Activated CD8-positive, alpha-beta T cell treated with anti-CD3 and anti-CD28 coated beads, Interleukin-2, amount 10 ng/mL, durations not matched to agents 7 days and 5 days (primary cell): ENCODE measurements at places on chromosomes 6 and 20.

DNA sequence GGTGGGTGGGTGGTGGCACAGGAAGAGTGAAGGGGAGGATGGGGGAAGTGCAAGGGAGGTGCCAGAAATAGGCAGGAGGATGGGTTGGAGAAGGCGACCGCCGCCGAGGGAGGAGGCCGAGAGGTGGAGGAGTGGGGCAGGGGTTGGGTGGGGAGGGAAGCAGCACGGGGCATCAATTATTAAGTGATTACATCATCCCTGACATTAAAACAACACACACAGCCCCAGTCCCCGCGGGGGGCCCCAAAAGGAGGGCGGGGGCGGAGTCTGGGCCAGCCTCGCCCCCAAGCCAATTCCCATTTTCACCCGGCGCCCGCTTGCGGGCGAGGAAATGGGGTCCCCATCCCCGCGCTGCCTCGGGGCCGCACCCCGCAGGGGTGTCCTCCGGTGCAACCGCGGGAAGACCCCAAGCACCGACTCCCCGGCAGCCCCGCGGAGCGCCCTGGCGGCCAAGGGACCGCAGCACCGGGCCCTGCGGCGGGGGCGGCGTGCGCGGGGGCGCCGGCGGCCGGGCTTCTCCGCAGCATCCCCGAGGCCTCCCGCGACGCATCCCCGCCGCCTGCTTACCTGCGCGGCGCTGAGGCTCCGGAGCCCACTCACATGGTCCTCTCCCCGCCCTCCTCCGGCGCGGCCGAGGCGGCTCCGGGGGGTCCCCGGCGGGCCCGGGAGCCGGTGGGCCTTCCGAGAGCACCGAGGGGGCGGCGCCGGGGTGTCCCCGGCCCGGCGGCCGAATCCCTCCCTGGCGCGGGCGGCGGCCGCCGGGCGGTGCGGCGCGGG is 663 bp downstream of the FYN start:
- DNase-seq, result peak; percentile 55

- DNase-seq, result no peak
Observed at GRCh38 chr6:21359926-21360325, 233.6 kb upstream of the SOX4 start.

- no peak for DNase-seq
Observed at GRCh38 chr6:109434456-109434855, 6.0 kb downstream of the PPIL6 start.

GRCh38 chr6:108760126-108761050 is 87.8 kb upstream of the ARMC2 start:
- DNase-seq, result no peak

DNA sequence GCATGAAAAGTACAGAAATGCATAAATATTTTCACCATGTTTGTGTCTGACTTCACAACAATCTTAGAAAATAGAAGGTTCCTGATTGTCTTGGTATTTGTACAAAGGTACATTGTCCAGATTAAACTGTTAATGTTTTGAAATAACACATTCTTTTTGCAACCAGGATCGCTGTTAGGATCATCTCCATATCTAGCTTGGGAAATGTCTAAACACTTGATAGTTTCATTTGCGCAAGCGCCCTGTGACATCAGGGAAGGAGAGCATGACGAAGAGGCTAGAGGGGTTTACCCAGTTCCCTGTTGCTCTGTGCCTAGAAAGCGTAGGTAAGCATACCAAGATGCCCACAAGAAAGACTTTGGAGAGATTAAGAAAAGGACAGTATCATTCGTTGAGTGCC is 19.4 kb downstream of the ALDH8A1 start:
- DNase-seq, result no peak

DNA sequence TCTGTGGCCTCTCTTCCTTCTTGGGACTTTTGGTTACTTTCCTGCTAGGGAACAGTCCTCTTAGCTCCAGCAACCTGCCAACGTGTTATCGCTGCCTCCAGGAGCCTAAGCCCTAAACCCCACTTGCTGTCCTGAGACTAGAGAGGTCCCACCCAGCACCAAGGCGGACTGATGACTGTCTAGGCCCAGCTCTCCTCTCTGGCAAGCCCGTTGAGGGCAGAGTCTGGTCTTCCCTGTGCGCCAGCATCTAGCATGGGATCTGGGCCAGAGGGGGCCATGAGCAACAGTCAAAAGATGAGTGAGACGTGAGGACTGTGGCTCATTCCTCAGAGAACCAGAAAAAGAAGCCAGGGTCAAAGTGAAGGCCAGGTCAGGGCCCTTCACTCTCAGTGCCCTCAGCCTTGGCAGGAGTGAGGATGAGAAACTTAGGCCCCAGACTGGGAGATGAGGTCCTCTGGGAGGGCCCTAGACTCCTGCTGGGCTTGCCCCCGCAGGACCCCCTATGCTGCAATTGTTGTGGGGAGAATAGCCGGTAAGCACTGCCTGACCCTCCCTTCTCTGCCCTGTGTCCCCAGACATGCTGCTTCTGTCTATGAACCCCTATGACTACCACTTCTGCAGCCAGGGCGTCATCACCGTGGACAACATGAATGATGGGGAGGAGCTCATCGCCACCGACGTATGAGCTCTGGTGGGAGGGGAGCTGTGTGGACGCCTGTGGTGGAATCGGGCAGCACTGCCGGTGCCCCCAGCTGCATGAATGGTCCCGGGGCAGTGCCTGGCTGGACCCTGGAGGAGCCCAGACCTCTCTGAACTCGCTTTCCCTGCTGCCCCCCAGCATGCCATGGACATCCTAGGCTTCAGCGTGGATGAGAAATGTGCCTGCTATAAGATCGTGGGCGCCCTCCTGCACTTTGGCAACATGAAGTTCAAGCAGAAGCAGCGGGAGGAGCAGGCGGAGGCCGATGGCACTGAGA is 30.9 kb downstream of the MYH7B start:
- no peak for DNase-seq

DNA sequence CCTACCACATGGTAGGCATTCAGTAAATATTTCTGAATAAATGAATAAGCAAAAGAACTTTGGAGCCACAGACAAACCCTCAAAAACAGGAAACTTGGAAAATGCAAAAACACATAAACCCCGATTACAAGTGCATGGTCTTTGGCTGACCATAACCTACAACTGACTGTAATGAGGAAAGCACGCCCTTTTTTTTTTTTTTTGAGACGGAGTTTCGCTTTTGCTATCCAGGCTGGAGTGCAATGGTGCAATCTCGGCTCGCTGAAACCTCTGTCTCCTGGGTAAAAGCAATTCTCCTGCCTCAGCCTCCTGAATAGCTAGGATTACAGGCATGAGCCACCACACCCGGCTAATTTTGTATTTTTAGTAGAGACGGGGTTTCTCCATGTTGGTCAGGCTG is 11.9 kb upstream of the LATS1 start:
- DNase-seq, result no peak

DNA sequence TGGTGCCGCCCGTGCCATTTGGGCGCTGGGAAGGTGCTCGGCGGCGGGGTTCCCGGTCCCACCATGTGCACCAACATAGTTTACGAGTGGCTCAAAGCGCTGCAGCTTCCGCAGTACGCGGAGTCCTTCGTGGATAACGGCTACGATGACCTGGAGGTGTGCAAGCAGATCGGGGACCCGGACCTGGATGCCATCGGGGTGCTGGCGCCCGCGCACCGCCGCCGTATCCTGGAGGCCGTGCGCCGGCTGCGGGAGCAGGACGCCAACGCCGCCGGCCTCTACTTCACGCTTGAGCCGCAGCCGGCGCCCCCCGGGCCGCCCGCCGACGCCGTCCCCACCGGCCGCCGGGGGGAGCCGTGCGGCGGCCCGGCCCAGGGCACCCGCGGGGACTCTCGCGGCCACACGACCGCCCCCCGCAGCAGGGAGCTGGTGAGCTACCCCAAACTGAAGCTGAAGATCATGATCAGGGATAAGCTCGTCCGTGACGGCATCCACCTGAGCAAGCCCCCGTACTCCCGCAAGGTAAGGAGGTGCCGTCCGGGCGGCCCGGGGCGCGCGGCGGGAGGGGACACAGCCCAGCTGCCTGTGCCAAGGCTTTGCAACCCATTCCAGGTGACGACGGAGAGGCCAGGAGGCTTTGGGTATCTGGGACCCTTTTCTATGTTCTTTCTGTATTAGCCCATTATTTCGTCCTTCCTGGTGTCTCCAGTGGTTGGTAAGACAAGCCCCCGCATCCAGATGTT is 547 bp downstream of the SAMD5 start:
- DNase-seq, result no peak

DNA sequence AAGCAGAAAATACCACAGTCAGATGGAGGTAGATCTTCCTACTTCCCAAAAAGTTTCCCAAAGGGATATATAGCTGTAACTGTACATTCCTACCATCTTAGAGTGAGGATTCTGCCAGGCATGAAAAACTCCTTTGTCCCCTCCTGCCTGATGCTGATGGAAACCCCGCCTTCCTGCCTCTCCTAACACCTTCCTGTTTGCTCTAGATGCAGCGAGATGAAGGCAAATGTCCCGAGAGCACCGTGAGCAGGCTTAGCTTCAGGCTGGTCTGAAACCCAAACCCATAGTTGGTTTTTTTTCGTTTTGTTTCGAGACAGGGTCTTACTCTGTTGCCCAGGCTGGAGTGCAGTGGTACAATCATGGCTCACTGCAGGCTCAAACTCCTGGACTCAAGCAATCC is 55.6 kb downstream of the MYB start:
- no peak for DNase-seq

- no peak for DNase-seq
Observed at GRCh38 chr6:23435126-23435525, 690.9 kb upstream of the NRSN1 start.

- DNase-seq, result no peak
Observed at GRCh38 chr20:48709058-48709691, 118.6 kb downstream of the PREX1 start.

DNA sequence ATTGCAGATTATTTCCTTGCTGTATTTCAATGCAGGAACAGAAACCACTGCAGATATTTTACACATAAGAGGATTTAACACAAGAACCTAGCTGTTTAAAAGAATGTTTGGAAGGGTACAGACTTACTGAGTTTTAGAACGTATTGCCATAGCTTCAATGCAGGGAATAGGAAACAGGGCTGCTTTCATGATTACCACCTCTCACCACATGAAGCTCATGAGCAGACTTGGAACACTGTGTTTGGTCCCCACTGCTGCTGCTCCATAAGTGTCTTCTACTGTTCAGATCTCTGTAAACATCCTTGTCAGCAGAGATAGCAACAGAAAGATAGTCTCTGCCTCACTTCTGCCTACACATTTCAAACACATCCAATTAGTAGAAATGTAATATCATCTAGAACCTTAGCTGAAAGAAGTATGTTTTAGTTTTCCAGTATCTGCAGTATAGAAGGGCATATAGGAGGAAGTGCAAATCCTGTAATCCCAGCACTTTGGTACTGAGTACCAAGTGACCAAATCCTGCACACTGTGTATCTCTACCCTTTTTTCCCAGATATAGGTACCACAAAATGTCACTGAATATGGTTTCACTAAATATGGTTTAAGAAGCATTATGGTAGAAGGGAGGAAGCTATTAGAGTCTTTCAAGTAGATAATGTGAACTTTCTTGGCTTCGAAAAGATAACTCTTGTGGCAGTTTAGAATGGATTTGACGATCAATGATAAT is 51.9 kb downstream of the STXBP5 start:
- DNase-seq, result no peak

GRCh38 chr6:144193181-144193580 is 42.9 kb downstream of the STX11 start:
- no peak for DNase-seq

DNA sequence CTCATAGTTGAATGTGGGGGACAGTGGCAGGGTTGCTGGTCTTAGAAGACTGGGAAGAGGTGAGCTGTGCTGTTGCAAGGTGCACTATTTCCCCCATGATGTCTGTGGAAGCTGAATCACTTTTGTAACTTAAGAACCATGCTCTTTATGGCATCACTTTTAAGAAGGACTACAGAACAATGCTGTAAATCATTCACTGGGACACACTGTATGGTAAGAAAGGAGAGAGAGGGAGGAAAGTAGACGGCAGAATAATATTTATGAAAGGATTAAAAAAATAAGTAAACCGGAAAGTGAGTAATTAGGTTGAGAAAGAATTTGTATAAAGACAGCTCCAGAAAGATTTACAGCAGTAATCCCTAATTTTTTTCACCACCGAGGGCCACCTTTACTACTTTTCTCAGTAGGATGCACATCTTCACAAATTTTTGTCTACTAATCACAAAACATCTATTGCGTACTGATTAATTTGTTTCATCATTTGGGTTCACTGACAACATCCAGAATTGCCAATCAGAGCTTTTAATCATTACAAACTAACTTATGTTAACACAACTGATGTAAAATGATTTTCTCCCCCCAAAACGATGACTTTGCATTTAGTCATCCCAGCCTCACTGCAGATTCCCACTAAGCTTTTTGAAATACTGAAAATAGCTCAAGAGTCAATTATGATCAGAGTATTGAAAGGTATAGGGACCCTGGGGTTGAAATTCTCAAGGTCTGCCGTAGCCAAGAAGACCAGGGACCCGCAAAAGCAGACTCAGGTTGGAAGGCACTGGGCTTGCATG is 560.7 kb upstream of the NOX3 start:
- no peak for DNase-seq

DNA sequence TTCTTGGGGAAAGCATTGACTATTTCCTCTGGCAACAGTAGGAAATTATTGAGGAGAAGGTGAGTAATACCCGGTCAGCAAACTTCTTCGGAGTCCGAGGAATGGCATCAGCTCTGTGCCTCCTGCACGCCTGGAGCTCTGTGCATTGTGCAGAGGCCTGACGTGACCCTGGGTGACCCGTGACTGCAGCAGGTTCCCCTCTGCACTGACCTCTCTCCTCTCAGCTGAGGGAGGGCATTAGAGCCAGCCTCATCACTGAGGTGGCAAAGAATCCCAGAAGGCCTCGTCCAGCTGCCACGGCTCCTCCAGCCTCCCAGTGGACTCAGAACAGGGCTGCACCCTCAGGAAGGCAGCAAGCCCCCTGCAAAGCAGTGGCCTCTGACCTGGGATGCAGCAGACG is 502.9 kb downstream of the CD83 start:
- DNase-seq, result no peak

GRCh38 chr6:99344289-99344688 is 5.2 kb downstream of the FAXC start:
- no peak for DNase-seq

GRCh38 chr6:150741633-150742200 is 123.8 kb upstream of the MTHFD1L start:
- no peak for DNase-seq

GRCh38 chr6:4345543-4345942 is 210.2 kb upstream of the ECI2 start:
- DNase-seq, result peak; percentile 7

- no peak for DNase-seq
Observed at GRCh38 chr20:11267131-11267761, 593.4 kb upstream of the JAG1 start.

DNA sequence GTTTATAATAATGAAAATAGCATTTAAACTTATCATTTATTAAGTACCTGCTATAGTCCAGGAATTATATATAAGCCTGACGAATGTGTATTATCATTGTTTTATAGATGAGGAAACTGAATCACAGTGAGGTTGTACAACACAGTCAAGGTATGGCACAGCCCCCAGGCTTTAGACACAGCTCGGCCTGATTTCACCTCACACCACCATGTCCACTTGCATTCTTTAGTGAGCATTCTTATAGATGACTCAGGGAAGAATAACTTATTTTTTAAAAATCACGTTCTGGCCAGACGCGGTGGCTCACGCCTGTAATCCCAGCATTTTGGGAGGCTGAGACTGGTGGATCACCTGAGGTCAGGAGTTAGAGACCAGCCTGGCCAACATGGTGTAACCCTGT is 289.0 kb downstream of the SYNE1 start:
- no peak for DNase-seq
